Esophagus muscularis mucosa (tissue), 4 donors: ENCODE measurements at places on chromosomes 12 and 14. TPM values are rescaled to one million over a fixed set of nuclear protein-coding genes. Genes with fewer than 3 reads are reported as not detected.

Gene LRRC10
- not detected for total RNA-seq

Gene RPS26
- total RNA-seq, result 603 TPM

Gene NPAS3
- total RNA-seq, result 7.3 TPM

Gene CCDC184
- 1.2 TPM for total RNA-seq

Gene CLIP1
- 238 TPM for total RNA-seq

Gene CARMIL3
- total RNA-seq, result not detected

Gene YEATS4
- total RNA-seq, result 5.7 TPM

DNA sequence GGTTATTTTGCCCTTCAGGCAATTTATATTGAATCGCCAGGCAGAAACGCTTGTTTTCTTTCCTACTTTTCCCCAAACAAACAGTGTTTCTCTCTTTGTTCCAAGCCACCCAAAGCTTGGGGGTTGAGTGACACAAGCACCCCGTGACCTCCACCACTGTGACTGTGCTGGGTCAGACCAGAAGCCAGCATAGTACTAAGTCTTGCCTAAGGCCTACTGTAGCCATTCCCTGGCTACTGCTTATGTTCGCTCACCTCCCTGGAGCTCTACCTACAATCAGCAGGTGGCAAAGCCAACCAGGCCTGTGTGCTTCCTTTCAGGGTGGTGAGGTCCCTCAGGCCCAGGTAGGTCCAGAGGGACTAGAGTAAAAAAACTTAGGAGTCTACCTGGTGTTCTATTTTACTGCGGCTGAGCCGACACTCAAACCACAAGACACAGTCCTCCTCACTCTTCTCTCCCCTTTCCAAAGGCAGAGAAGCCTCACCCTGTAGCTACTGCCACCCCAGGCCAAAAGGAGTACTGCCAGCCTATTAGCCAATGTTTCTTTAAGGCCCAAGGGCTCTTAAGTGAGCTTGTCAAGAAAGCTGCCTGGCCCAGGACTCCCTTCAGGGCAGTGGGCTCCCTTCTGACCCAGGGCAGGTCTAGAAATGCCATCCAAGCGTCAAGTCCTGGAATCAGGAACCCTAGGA lies 411.8 kb upstream of the MIS18BP1 start:
- H3K36me3 ChIP-seq, result no peaks in the 10 kb centered on the region
- H3K27me3 ChIP-seq, result no peaks in the 10 kb centered on the region
- DNase-seq, result no peak
- H3K27ac ChIP-seq, result no peak overlapping the region
- no peaks in the 10 kb centered on the region for H3K4me1 ChIP-seq

DNA sequence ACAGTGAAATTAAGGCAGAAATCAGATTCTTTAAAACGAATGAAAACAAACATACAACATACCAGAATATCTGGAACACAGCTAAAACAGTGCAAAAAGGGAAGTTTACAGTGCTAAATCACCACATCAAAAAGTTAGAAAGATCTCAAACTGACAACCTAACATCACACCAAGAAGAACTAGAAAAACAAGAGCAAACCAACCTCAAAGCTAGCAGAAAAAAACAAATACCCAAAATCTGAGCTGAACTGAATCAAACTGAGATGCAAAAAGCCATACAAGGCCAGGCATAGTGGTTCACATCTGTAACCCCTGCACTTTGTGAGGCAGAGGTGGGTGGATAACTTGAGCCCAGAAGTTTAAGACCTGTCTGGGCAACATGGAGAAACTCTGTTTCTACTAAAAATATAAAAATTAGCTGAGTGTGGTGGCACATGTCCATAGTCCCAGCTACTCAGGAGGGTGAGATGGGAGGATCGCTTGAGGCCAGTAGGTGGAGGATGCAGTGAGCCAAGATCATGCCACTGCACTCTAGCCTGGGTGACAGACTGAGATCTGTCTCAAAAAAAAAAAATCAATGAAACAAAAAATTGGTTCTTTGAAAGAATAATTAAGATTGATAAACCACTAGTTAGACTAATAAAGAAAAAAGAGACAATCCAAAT lies 33.2 kb upstream of the LDHB start:
- DNase-seq, result no peak
- H3K27me3 ChIP-seq, result no peaks in the 10 kb centered on the region
- H3K27ac ChIP-seq, result no peak overlapping the region
- H3K4me1 ChIP-seq, result no peaks in the 10 kb centered on the region

DNA sequence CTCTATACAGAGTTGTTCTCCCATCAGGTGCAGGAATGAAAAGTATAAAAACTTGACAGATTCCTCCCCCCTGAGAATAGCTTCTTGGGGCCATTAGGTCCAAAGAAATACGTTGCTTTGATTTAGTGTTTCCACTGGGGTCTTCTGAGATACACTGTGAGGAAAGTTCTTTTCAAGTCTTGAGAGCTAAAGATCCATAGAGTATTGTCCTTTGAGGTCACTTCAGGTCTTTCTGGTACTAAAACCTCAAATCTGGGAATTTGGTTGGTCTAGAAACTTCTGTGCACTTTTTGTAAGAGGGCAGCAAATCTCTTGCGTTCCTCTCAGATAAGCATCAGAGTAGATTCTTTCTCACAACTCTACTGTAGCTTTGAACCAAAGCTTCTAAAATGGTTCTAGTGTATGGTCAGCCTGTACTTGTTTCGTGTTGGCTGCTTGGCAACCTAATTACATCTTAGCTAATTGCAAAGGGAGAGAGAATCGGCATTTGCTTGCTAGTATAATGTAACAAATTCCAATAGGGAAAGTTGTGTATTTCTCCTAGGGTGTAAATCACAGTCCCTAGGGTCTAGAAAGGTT lies 10.0 kb downstream of the SRSF5 start:
- H3K4me3 ChIP-seq, result no peak overlapping the region
- peaks cover 87% of the 10 kb centered on the region for H3K36me3 ChIP-seq
- DNase-seq, result no peak
- H3K27me3 ChIP-seq, result no peaks in the 10 kb centered on the region
- H3K4me1 ChIP-seq, result peaks cover 15% of the 10 kb centered on the region
- no peak overlapping the region for H3K27ac ChIP-seq

DNA sequence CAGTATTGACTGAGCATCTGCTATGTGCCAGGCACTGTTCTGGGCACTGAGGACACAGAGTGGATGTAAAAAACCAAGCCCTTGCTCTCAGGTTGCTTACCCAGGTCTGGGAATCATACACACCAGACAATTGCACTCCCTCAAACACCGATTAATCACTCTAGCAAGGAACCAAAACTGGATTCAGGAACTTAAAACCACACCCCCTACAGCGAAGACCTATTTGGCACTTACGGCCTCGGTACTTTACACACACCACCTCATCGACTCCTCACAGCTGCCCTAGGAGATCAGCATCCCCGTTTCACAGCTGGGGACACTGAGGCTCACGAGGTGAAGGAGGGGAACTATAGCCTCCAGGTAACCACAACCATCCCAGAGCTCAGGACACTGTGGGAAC lies 1.6 kb downstream of the GLTP start:
- no peak overlapping the region for H3K27ac ChIP-seq
- H3K4me3 ChIP-seq, result peak overlapping the region; percentile 85
- H3K4me1 ChIP-seq, result peaks cover 33% of the 10 kb centered on the region
- DNase-seq, result no peak
- no peaks in the 10 kb centered on the region for H3K36me3 ChIP-seq

DNA sequence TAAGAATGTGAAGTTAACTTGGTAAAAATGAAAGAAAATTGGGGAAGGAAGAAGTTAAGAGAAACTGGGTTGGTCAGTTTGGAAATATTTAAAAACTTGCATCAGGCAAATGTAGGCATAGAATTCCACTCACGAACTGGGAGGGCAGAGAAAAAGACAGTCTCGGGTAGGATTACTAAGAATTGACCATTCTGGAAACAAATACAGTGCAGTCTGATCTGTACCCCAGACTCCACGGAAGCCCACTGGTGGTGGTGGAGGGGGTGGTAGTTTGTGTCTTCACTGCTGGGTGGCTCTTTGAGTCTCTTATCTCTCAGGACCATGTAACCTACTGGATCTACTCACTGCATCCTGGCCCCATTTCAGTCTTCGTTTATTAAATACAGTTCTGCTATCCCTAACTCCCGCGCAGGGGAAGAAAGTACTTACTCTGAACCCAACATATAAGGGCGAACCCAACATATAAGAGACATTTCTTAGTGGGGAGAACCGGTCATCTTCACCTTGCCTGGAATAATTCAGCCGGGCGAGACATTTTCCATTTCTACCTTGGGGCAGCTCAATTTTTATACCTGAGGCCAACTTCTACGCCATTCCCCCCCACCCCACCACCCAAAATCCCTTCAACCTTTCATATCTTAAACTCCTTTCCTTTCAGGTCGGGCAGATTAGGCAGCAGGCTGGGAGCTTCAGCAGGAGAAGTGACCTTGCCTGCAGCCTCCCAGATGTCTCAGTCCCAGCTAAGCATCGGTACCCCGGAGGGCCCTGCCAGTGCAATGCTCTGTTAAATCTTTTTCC lies 1.7 kb downstream of the SLC2A3 start:
- peak overlapping the region; percentile 53 for H3K4me3 ChIP-seq
- peak overlapping the region; percentile 84 for H3K27ac ChIP-seq
- H3K36me3 ChIP-seq, result peaks cover 18% of the 10 kb centered on the region
- H3K4me1 ChIP-seq, result peaks cover 32% of the 10 kb centered on the region
- H3K27me3 ChIP-seq, result no peaks in the 10 kb centered on the region

- H3K27ac ChIP-seq, result no peak overlapping the region
- no peak overlapping the region for H3K4me3 ChIP-seq
- peaks cover 4% of the 10 kb centered on the region for H3K4me1 ChIP-seq
- no peaks in the 10 kb centered on the region for H3K36me3 ChIP-seq
Measured at GRCh38 chr14:76098047-76098446, 53.7 kb upstream of the GPATCH2L start.

- H3K27me3 ChIP-seq, result no peaks in the 10 kb centered on the region
- H3K4me1 ChIP-seq, result no peaks in the 10 kb centered on the region
- no peaks in the 10 kb centered on the region for H3K36me3 ChIP-seq
- H3K4me3 ChIP-seq, result no peak overlapping the region
- no peak for DNase-seq
Measured at GRCh38 chr14:57692671-57693070, 173.2 kb downstream of the SLC35F4 start.

GRCh38 chr12:39364196-39364595 lies 78.7 kb downstream of the KIF21A start:
- H3K4me1 ChIP-seq, result no peaks in the 10 kb centered on the region
- peaks cover 9% of the 10 kb centered on the region for H3K36me3 ChIP-seq
- H3K27me3 ChIP-seq, result no peaks in the 10 kb centered on the region
- DNase-seq, result no peak

DNA sequence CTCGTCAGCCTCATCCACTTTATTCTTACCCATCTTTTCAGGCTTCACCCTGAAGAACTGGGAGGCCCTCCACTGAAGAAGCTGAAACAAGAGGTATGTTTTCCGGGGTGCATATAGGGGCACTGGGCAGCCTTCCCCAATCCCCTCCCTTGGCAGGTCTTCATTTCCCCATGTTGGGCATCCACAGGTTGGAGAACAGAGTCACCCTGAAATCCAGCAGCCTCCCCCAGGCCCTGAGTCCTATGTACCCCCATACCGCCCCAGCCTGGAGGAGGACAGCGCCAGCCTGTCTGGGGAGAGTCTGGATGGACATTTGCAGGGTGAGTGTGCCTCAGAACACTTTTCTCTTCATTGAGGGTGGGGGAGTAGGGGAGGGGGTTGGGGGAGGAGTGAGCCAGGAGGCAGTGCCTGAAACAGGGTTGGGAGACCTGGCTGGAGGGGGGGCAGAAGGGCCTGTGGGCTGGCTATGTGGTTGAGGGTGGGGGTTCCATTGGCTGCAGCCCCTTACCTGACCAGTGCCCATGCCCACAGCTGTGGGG lies 4.0 kb downstream of the NAB2 start:
- H3K4me1 ChIP-seq, result peaks cover 46% of the 10 kb centered on the region
- H3K27ac ChIP-seq, result peak overlapping the region; percentile 100
- H3K36me3 ChIP-seq, result peaks cover 65% of the 10 kb centered on the region
- H3K4me3 ChIP-seq, result no peak overlapping the region

- no peaks in the 10 kb centered on the region for H3K36me3 ChIP-seq
- H3K27me3 ChIP-seq, result no peaks in the 10 kb centered on the region
- H3K4me1 ChIP-seq, result peaks cover 82% of the 10 kb centered on the region
- H3K4me3 ChIP-seq, result no peak overlapping the region
- peak overlapping the region; percentile 82 for H3K27ac ChIP-seq
- no peak for DNase-seq
Measured at GRCh38 chr14:68248481-68249255, 429.1 kb downstream of the RAD51B start.

DNA sequence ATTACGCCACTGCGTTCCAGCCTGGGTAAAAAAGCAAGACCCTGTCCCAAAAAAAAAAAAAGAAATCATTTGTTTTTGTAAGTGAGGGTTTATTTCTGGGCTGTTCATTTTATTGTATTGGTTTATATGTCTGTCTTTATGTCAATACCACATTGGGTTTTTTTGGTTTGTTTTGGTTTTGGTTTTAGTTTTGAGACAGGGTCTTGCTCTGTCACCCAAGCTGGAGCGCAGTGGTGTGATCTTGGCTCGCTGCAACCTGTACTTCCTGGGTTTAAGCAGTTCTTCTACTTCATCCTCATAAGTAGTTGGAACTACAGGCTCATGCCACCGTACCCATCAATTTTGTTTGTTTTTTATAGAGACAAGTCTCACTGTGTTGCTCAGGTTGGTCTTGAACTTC lies 25.0 kb downstream of the METAP2 start:
- no peak overlapping the region for H3K4me3 ChIP-seq
- H3K27me3 ChIP-seq, result no peaks in the 10 kb centered on the region
- peaks cover 64% of the 10 kb centered on the region for H3K36me3 ChIP-seq
- no peaks in the 10 kb centered on the region for H3K4me1 ChIP-seq
- DNase-seq, result no peak
- no peak overlapping the region for H3K27ac ChIP-seq

DNA sequence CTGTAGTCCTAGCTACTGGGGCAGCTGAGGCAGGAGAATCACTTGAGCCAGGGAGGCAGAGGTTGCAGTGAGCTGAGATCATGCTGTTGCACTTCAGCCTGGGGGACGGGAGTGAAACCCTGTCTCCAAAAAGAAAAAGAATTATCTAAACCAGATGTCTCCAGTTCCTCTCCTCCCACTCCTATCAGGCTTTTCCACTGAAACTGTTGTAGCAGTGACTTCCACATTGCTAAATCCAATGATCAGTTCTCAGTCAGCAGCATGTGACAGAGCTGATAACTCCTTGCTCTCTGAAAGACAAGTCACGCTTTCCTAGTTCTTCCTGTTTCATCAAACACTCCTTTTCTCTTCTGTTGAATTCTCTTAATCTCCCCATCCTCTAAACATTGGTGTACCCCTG lies 8.6 kb downstream of the SLC38A6 start:
- H3K36me3 ChIP-seq, result peaks cover 88% of the 10 kb centered on the region
- H3K27ac ChIP-seq, result no peak overlapping the region
- H3K4me1 ChIP-seq, result no peaks in the 10 kb centered on the region
- DNase-seq, result no peak

DNA sequence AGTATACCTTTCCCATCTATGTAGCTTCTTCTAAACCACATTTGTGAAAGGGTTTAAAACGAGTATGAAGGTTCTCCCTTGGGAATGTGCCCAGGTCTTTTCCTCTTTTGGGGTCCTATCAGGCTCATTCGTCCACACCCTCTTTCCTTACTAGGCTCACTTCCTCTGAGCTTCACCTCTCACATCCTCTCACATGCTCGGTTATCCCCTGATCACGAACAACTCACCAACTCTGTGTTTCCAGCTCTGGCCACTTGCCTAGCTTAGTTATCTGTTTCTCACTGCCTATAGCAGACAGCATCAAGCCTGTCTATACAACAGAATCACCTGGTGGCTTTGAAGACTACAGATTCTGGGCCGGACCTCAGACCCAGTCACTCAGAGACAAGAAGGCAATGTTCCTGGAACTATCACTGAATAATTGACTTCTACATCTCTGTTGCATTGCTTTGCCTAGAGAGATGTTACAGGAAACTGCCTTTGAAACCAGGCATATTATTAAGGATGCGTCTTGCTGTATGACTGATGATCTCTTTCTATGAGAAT lies 158.2 kb downstream of the FOXN3 start:
- no peak overlapping the region for H3K27ac ChIP-seq
